Hepatocyte (in vitro differentiated cells): ENCODE measurements at places on chromosomes 12 and 14. TPM values are rescaled to one million over a fixed set of nuclear protein-coding genes. Genes with fewer than 3 reads are reported as not detected.

SERPINA12 gene
- 0.60 TPM in 1 of 2 replicates, not detected in the other for total RNA-seq

DNA sequence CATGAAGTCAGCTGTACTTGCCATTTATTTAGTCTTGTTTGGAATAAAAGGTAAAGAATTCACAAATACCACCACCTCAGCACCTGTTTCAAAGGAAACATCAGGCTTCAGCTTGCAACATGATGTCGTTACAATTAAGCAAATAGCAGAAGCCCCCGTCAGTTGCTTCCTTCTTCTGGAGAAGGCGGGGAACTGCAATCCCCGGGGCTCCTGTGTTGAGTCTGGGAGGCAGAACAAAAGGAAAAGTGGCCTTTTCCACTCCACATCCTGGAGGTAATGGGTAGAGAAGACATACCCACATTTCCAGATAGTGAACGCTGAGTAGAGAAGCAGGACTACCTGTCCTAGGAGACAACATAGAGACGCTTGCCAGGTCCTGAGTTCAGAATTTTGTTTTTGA is 92.8 kb downstream of the DNAH10 start:
- no peak for DNase-seq
- no peaks in the 10 kb centered on the region for H3K27me3 ChIP-seq
- no peaks in the 10 kb centered on the region for H3K36me3 ChIP-seq
- no peaks in the 10 kb centered on the region for H3K4me1 ChIP-seq

DNA sequence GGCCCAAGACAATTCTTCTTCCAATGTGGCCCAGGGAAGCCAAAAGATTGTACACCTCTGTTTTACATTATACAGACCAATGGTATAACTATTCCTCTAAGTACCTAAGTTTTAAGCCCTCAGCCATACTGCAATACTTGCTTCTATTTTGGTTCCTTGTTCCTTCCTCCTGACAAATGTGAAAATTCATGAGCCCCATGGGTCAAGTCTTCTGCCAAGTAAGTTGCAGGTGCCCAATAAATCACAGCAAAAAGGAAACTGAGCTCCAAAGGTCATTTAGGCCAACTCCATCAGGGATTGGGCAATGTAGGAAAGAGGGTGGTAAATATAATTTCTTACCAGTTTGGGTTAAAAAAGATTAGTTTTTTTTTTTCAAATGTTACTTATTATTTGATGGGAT is 57.7 kb upstream of the NPFF start:
- H3K4me3 ChIP-seq: no peak overlapping the region
- no peak for DNase-seq
- no peaks in the 10 kb centered on the region for H3K27me3 ChIP-seq
- H3K27ac ChIP-seq: no peak overlapping the region
- no peaks in the 10 kb centered on the region for H3K36me3 ChIP-seq
- H3K4me1 ChIP-seq: peaks cover 7% of the 10 kb centered on the region

TAS2R9 gene
- total RNA-seq: 0.13 TPM in 1 of 2 replicates, not detected in the other

GRCh38 chr12:77384941-77385340 is 319.6 kb upstream of the E2F7 start:
- DNase-seq: no peak
- no peak overlapping the region for H3K27ac ChIP-seq
- no peaks in the 10 kb centered on the region for H3K27me3 ChIP-seq
- no peak overlapping the region for H3K4me3 ChIP-seq
- H3K4me1 ChIP-seq: no peaks in the 10 kb centered on the region
- no peaks in the 10 kb centered on the region for H3K36me3 ChIP-seq

IL31 gene
- total RNA-seq: not detected in 2 replicates

DNA sequence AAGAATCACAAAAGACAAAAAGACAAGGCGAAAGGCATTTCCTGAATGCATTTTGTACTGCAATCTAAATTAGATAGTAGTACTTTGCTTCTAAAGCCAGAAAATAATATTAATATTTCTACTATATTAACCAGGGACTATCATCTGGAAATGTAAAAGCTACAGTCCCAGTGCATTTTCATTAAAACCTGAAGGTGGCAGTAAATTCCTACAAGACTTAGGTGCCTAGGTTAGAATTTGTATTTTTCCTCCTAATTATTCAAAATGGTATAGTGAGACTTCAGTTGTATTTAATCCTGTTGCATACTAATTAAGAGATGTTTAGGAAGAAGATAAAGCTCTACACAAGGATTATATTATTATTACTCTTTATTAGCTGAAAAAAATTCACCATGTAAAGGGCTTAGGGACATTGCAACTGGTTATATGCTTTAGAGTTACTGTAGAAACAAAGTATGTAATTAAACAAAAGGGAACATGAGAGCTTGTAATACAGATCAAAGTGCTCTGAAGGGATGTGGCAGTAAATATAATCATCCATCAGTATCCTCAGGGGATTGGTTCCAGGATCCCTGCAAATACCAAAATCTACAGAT is 53.6 kb downstream of the BRMS1L start:
- H3K4me3 ChIP-seq: no peak overlapping the region
- H3K36me3 ChIP-seq: no peaks in the 10 kb centered on the region
- peaks cover 12% of the 10 kb centered on the region for H3K4me1 ChIP-seq
